Activated T-cell treated with anti-CD3 and anti-CD28 coated beads, Interleukin-2, amount 50 U/mL, for 48 hours (primary cell): ENCODE measurements at places on chromosomes 5 and 9.

DNA sequence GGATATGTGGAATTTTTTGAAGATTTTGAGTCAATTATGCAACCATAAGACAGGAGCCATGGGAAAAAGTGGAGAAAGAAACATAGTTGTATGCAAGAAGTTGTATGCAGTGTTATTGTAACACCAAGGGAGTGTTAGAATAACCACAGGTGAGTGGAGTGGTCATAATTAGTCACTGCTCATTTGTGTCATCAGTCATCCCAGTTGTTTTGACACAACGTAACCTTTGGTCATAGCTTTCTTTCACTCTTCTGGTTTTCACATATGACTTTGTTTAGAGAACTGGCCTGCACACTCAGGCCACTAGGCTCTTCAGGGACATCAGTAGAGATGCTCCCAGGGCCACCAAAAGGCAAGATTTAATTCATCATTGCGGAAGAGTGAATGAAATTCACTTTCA lies 158.7 kb upstream of the HMHB1 start:
- DNase-seq, result no peak

GRCh38 chr9:78821126-78821822 lies 524.3 kb downstream of the PSAT1 start:
- no peak for DNase-seq

GRCh38 chr5:94992325-94992724 lies 292.6 kb downstream of the MCTP1 start:
- DNase-seq, result no peak

GRCh38 chr5:85823462-85824426 lies 794.0 kb upstream of the COX7C start:
- DNase-seq, result no peak

DNA sequence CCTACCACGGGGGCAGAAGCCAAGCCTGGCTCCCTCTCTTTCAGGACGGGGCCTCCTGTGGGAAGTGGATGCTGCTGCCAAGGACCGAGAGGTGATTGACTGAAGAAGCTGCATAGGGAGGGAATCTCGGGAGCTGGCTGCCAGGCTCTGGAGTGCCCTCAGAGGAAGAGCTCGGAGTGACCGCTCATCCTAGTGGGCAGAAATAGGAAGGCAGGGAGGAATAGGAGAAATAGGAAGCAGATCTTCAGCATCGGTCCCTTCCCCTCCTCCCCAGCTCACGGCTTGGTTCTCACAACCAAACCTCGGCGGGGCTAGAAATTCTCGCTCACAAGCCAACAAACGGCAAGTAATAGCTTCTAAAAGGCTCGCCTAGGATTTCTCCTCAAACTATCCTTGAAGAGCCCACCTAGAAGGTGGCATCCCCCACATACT lies 159.9 kb upstream of the RAI14 start:
- no peak for DNase-seq

GRCh38 chr5:151703227-151703626 lies 16.5 kb upstream of the SPARC start:
- no peak for DNase-seq

- DNase-seq, result no peak
Measured at GRCh38 chr9:125529589-125530515, 177.2 kb downstream of the MAPKAP1 start.

DNA sequence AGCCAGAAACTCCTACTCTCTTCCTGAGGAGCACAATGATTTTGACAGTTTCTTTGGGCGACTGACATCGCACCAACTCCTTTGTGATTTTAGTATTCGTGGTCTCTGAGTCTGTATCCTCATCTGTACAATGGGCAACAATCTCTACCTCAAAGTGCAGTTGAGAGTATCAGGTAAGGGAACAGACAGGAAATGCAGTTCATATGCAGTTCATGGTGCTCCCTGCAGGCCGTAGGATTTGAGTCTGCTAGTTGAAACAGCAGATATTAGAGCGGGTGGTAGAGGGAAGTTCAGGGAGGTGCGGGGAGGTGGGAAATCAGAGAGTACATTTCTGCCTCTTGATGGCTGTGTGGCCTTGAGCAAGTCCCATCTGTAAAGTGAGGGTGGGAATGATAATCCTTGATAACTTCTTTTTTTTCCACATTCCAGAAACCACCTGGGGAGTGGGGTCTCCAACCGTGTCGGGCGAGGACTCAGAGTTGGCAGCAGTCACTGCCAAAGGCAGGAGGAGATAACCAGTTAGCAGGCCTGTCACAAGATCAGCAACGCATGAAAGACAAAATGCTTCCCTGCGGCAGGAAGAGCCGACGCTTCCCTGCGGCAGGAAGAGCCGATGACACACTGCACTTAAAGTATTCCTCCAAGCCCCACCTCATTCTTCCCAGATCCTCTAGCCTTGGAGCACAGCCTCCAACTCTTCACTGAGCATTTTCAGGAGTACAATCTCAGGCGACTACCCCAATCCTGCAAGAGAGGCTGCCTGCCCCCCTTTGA lies 6.0 kb upstream of the NEK6 start:
- no peak for DNase-seq

GRCh38 chr5:172008689-172009141 lies 2.3 kb upstream of the FBXW11 start:
- no peak for DNase-seq

DNA sequence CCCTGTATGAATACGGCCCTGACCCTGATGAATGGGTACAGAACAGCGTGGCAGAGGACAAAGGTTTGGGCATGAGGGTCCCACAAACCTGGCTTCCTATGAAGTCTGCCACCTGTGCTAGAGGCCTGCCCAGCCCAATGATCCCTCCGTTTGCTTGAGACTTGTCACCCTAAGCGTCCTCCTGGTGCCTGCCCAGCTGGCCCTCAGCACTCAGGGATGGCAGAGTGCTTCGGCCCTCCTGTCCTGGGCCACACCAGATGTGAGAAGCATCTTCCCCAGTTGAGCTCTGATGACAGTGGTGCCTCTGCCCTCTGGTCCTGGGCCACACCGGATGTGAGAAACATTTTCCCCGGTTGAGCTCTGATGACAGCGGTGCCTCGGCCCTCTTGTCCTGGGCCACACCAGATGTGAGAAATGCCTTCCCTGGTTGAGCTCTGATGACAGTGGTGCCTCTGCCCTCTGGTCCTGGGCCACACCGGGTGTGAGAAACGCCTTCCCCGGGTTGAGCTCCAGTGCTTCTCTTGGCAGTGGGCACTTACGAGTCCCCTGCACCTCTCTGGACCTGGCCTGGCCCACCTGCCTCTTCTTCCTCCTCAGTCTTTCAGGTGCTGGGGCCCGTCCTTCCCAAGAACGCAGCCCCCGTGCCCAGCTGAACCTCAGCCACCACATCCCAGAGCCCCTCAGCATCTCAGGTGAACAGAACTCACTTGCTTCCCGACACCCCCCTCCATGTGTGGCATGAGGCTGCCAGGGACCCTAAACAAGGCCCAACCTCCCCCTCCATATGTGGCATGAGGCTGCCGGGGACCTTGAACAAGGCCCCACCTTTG lies 253.1 kb upstream of the IRX1 start:
- DNase-seq, result no peak

DNA sequence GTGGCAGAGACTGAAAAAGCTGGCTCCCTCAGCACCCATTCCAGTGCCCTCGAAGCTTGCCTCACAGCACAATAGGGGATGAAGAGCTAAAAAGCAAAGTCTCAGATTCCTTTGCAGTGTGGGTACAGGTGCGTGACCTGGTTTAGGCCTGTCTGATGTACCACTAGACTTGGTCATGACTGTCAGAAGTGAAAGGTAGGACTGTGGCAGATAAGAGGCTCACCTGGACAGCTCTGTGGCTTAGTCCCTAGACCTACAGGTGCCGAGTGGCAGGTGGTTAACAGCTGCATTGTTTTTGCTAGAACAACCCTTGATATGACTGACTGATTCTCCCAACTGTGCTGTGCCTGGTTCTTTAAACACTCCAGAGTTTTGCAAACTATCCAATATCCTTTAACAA lies 14.7 kb upstream of the SFXN1 start:
- DNase-seq, result no peak

DNA sequence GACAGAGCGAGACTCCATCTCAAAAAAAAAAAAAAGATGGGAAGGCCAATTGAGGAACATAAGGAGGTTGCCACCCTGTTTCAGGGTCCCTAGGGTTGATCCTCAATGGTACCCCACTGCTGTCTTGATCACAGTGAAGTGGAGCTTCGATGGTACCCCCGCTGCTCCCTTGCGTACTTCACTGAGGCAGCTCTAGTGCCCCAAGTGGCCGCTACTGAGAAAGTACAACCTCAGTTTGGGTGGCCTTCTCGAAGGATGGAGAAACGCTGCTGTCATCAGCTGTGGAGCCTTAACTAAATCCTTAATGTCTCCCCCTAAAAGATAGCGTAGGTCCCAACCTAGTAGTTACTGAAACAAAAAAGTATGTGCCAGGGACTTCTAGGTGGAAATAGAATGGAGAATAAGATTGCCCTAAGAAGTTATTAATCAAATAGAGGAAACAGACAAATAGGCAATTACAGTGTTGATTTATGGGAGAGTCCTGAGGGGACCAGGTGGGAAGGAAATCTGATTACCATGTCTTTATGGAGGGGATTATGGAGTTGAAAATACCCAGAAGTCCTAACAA lies 6.3 kb downstream of the TESK1 start:
- DNase-seq, result peak; percentile 67

DNA sequence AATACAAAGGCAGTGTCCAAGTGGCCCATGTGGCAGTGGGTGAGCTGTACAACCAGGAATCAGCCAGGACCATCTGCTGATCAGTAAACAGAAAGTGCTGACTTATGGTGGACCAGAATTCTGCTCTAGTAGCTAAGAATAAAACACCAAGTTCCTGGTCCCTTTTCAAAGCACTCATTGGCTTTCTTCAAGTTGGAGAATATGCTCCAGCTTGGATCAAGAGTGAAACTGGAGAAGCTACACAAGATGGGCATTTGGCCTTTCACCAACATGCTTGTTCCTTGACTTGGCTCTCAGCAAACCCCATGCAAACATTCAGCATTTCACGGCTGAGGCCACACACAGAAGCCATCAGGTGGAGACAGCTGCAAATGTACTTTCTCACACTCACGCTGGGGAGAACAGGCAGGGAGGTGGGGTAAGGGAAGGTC lies 32.1 kb downstream of the MARCHF3 start:
- DNase-seq, result no peak

GRCh38 chr5:33997331-33997983 lies 10.4 kb downstream of the AMACR start:
- DNase-seq, result peak; percentile 35

GRCh38 chr9:20112205-20112783 lies 323.5 kb upstream of the SLC24A2 start:
- no peak for DNase-seq

DNA sequence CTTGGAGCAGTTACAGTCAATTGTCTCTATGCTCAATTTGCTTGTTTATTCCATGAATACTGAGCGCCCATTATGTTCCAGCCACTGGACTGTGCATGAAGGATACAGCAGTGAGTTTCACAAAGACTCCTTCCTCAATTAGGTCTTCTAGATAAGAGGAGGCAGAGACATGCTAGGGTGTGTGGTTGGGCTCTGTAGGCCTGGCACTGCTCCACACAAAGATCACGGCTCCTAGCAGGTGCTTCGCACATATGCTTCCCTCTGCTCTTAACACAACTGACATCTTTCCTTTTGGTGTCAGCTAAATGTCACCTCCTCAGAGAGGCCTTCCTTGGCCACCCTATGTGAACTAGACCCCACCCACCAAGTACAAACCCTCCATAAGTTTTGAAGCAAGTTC lies 10.9 kb downstream of the IL12B start:
- DNase-seq, result no peak

DNA sequence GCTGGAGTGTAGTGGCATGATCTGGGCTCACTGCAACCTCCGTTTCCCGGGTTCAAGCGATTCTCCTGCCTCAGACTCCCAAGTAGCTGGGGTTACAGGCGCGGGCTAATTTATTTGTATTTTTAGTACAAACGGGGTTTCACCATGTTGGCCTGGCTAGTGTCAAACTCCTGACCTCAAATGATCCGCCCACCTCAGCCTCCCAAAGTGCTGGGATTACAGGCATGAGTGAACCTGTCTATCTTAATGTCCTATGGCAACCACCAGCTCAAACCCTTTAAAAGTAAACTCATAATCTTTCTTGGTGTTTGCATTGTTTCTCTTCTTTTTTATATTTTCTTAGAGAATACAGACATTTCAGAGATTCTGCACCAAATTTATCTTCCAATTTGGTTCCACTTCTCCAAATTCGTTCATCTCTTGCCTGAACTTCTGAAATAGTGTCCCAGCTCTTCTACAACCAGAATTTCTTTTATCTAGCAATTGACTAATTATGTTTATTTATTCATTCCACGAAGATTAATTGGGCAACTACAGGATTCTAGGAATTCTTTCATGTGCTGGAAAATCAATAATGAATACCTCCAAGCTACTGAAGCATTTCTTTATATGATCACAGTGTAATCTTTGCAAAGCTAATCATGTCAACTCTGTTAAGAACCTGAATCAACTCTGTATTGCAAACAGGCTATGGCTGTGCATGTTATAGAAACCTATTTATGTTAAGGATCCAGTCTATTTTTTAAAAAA lies 60.0 kb upstream of the TYRP1 start:
- DNase-seq, result no peak

DNA sequence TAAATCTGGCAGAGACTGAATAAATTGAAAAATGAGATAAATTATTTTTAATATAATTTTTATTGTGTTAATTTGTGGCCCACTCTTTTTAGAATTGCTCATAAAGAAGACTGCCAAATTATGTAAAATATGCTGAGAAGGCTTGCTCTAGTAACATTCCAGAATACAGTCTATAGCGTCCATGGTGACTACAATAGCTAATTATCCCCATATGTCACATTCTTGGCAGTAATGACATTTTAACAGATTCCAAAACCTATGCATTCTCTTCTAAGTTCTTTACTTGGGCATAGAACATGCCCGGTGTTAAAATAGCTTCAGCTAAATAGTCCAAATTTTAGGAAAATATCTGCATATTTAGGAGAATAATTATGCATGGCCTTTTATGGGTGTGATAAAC lies 697.0 kb upstream of the SEMA6A start:
- no peak for DNase-seq

DNA sequence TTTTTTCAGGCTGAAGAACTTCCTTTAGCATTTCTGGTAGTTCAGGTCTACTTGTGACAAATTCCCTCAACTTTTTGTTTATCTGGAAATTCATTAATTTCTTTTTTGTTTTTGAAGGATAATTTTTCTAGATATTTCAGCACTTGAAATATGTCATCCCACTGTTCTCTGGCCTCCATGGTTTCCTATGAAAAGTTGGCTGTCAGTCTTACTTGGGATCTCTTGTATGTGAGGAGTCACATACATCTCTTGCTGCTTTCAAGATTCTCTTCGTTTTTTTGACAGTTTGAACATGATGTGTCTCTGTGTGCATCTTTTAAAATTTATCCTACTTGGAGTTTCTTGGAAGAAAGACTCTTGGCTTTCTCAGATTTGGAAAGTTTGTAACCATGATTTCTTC lies 79.5 kb downstream of the RIC1 start:
- no peak for DNase-seq
